ENCODE measurements at places on chromosomes 11 and 22. TPM values are rescaled to one million over a fixed set of nuclear protein-coding genes. Genes with fewer than 3 reads are reported as not detected.

Gene OTOG
- not detected for total RNA-seq

Gene PPME1
- 22.3 TPM for total RNA-seq

Gene ZNF70
- total RNA-seq, result 5.3 TPM

Gene NLRP14
- not detected for total RNA-seq

Gene PANX3
- not detected for total RNA-seq

Gene CADM1
- total RNA-seq, result 8.7 TPM

Gene HEPHL1
- not detected for total RNA-seq
